ENCODE measurements at places on chromosomes 3 and 15.

DNA sequence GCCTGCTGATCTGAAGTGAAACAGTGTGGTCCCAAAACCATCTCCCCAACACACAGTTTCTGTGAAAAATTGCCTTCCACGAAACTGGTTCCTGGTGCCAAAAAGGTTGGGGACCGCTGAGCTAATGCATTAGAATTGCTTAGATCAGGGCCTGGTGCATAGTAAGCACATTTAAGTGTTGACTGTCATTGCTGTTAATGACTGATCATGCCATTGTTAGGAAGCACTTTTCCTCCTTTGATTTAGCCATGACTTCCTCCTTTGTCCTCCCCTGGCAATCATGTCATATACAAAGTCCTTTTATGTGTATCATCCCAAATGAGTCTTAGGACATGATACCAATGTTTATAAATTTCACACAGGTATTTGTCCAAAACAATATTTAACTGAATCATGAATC, 81.5 kb upstream of the ATP11B start:
- no peak for DNase-seq

GRCh38 chr15:80695911-80696661, 976 bp downstream of the ABHD17C start:
- DNase-seq, result peak; percentile 11

GRCh38 chr15:63972801-63973200, 73.5 kb downstream of the DAPK2 start:
- no peak for DNase-seq

GRCh38 chr3:99751649-99752048, 66.0 kb upstream of the CMSS1 start:
- no peak for DNase-seq

GRCh38 chr3:146884296-146884695, 279.1 kb upstream of the PLSCR5 start:
- no peak for DNase-seq

- DNase-seq, result no peak
Observed at GRCh38 chr15:48936666-48937065, 27.1 kb downstream of the SHC4 start.

DNA sequence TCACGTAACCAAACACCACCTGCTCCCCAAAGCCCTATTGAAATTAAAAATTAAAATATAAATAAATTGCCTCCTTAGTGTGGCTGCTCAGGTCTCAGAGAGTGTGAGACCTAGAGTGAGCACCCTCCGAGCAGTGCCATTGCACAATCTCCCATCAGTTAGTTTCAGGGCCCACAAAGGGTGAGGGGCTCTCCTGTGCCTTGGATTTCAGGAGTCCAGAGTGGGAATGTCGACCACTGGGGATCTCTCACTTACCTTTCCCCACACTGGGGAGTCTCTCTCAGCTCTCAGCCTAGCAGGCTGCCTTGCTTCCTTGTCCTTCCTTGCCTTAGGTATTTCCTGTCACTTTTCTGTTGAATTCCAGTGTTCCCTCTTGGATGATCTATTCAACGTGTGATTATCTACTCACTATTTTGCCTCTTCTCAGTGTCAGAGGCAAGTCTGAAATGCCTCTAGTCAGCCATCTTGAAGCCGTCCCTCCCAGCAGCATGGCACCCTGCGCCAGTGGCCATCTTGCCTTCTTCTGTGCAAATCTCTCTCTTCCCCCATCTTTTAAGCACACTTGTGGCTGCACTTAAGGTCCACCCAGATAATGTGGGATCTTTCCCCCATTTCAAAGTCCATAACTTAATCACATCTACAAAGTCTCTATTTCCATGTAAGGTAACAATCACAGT, 119.3 kb downstream of the LRRK1 start:
- no peak for DNase-seq

- no peak for DNase-seq
Observed at GRCh38 chr3:134464689-134465365, 21.0 kb downstream of the ANAPC13 start.

DNA sequence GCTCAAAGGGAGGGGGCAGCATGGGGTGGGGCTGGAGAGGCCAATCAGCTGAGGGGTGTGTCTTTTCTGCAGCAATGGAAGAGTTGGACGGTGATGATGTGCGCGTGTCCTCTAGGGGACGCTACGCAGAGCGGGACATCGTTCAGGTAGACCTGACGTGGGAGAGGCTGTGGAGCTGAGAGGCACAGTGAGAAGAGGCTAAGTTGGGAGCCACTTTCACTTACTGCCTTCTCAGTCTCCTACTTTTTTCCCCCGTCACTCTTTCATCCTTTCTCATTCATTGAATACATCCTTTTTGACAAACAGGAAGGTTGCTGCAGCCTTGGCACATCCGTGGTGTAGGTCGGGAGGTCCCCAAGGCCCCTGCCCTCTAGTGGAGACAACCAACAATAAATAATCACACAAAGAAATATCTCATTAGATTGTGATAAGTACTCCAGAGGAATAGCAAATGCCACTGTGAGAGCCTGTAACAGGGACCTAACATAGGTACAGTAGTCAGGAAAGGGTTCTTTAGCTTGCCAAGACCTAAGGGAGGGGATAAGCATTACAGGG, 4.4 kb upstream of the BRPF1 start:
- DNase-seq, result peak; percentile 27

GRCh38 chr3:11818033-11818432, 28.7 kb downstream of the TAMM41 start:
- no peak for DNase-seq

- DNase-seq, result no peak
Observed at GRCh38 chr3:48372862-48373435, 930 bp downstream of the FBXW12 start.

DNA sequence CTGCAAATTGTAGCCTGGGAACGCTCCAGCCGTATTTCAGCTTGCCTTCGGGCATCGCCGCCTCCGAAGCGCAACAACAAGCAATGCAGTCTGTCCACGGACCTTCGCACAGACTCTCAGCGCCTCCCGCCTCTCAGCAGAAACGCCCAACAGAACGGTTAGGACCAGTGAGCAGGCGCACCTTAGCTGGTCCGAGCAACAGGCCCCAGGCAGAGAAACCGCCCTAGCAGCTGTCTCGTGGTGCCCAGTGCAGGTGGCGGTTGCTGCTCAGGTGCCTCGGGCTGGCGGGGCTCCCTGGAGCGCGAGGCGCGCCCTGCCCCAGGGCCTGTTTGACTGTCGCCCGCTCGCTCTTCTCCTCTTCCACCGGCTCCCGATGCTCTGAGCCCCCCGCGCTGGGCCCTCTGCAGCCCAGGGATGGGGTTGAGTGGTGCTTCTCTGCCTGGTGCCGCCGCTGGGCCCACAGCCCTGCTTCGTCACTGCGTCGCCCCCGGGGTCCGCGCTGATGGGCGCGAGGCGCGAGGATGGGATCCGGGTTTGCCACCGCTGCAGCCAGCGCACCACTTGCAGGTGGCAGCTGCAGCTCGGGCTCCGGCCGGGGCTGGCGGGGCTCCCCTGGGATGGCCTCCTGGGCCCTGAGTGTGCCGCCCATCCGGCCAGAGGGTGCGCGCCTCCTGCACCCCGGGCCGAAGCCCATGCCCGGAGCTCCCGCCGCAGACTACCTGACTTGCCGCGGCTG, 268.4 kb upstream of the FRG2C start:
- no peak for DNase-seq

GRCh38 chr3:126389794-126390146, 4.9 kb upstream of the CFAP100 start:
- DNase-seq, result no peak

DNA sequence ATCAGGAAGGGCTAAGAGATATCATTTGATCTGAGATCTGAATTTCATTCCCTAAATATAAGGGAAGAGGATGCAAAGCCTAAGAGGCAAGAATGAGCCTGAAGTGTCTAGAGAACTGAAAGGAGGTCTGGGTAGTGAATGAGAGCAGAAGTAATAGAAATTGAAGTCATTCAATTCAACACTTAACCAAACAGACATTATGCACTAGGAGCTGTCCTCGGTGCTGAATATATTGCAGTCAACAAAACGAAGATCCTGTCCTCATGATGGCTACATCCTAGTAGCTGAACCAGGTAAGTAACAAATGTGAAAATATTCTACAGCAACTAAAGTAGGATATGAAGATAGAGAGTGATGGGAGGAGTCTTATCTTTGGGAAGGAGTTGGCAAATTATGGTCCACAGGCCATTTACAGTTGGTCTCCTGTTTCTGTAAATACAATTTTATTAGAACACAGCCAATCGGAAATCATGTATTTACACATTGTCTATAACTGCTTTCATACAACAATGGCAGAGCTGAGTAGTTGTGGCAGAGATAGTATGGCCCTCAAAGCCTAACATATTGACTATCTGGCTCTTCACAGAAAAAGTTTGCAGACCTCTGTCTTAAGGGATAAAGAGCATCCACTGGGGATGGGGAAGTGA, 192.9 kb upstream of the CADPS start:
- no peak for DNase-seq

- no peak for DNase-seq
Observed at GRCh38 chr3:196737655-196738054, 2.0 kb upstream of the PAK2 start.

- DNase-seq, result no peak
Observed at GRCh38 chr15:78937132-78937739, 7.6 kb downstream of the CTSH start.

DNA sequence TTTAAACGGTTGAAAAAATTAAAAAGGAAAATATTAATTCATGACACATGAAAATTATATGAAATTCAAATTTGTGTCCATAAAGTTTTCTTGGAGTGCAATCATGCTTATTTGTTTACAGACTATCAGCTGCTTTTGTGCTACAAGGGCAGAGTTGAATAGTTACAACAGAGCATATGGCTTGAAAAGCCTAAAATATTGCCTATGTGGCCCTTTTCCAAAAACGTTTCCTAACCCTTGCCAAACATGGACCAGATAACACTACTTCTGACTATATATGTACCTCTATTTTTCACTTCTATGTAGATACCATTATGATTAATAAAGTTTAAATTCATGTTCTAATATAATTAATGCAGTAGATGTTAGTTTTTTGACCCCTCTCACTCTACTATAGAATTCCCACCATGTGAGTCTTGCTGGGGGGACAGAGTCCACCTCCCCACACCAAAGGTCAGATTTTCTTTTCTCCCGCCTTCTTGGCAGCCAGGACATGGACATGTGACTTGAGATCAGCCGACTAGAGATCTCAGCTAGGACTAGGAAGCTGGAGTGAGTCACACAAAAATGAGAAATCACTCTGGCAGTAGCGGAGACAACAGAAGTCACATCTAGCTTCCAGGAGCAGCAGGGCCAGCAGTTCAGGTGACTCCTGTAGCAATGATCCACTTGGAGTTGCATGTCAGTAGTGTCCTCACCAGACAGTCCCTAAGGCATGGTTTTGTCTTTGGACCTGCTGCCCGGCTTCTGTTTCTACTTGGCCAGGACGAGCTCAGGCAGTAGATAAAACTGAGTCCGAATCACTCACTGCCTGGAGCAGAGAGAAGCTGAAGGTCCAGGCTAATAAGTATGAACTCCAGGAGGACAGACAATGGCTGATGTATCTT, 22.4 kb downstream of the CIAO2A start:
- DNase-seq, result no peak

GRCh38 chr3:64300790-64301423, 75.6 kb upstream of the PRICKLE2 start:
- DNase-seq, result no peak

DNA sequence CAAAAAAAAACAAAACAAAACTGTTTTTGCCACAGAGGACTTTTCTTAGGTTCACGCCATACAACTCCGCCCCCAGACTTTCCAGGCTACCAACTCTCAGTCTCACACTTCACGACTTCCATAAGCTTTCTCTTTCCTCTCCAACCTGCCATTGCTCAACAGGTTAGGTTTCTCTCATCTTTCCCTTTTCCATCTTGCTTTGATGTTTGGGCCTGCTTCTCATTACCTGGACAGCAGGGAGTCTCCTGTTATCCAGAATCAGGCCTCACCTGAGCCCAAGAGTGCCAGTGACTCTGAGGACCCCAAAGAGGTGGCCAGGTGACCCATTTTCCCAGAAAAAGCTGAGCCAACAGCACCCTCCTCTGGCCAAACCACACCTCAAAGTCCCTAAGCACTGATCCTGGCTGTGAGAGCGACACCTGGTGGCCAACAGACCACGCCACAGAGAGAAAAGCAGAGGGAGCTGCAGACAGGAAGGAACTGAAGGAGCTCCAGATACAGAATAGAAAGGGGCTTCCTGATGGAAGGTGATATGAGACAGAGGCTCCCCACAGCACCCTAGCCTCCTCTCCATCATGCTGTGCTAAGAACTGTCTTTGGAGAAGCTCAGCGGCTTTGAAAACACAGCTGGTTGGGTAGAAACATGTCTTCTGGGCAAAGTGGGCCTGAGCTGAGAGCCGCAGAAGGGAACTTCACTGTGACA, 4.0 kb downstream of the CCDC51 start:
- DNase-seq, result peak; percentile 77

- no peak for DNase-seq
Observed at GRCh38 chr15:98744506-98744905, 96.2 kb downstream of the IGF1R start.

DNA sequence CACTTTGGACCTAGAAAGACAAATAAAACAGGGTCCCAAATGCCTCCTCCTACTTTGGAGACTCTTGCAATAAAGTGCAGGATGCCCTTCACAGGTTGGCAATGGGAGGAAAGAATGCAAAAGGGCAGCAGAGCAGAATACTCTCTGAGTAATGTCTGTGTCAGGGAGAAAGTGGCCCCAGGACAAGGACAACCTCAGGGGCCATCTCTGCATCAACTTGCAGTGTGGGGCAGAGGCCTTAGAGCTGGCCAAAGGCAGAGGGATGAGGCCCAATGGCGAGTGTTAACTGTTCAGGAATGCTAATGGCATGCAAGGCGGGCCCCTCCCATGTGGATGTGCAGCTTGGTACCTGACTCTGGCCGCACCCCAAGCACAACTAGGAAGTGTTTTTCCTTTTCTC, 8.4 kb downstream of the UPK1B start:
- DNase-seq, result no peak

DNA sequence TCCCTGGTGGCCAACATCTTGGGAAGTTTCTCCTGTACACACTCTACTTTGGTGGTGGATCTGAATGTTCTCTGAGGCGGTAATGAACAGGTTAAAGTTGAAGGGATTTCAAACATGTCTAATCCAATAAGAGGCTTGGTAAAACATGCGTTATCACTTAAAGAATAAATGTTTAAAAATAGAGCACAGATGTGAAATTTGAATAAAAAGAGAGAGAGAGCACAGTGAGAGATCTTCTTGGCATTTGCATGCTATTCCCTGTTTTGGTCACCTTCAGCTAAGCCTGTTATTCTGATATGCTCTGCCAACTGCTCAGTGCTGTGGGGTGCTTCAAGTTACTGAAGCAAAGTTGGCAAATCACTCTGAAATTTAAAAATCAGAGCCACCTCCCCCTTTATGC, 237.7 kb upstream of the WNT5A start:
- DNase-seq, result no peak

GRCh38 chr3:37072892-37073291, 79.6 kb downstream of the MLH1 start:
- no peak for DNase-seq

DNA sequence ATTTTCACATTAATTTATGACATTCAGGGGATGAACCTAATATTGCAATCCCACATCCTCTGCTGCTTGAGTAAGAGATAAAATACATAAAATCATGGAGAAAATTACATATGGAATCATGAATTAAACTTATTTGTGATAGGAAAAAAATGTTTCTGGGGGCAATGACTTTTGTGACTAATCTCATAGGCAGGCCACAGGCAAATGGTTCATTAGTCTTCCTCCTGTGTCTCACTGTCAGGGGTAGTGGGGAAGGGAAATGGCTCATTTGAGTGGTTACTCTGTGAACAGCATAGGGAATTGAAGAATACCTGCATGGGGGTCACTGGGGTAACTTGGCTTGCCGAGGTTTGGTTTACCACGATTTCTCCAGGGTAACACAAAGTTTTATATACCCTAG, 72.0 kb downstream of the TFG start:
- DNase-seq, result no peak

GRCh38 chr3:7025581-7026300, 164.8 kb downstream of the GRM7 start:
- no peak for DNase-seq

- no peak for DNase-seq
Observed at GRCh38 chr3:58137306-58137705, 73.5 kb downstream of the DNASE1L3 start.

Data from stimulated activated CD4-positive, alpha-beta T cell treated with anti-CD3 and anti-CD28 coated beads, Interleukin-4, amount 100 ng/mL, for 4 hours (primary cell).